ENCODE measurements at places on chromosomes 6 and 20. TPM values are rescaled to one million over a fixed set of nuclear protein-coding genes. Genes with fewer than 3 reads are reported as not detected.

- DNase-seq: no peak
These were observed 155.4 kb downstream of the SYCP2 start for GRCh38 chr20:59777814-59778575.

The NRN1 gene
- 7.8 TPM for total RNA-seq

- no peak for DNase-seq
These were observed 9.1 kb downstream of the ZNFX1 start for GRCh38 chr20:49268600-49269365.

- DNase-seq: no peak
These were observed 8.0 kb downstream of the JAG1 start for GRCh38 chr20:10665791-10666190.

- no peak for DNase-seq
These were observed 36.5 kb downstream of the ENPP1 start for GRCh38 chr6:131844243-131844841.

DNA sequence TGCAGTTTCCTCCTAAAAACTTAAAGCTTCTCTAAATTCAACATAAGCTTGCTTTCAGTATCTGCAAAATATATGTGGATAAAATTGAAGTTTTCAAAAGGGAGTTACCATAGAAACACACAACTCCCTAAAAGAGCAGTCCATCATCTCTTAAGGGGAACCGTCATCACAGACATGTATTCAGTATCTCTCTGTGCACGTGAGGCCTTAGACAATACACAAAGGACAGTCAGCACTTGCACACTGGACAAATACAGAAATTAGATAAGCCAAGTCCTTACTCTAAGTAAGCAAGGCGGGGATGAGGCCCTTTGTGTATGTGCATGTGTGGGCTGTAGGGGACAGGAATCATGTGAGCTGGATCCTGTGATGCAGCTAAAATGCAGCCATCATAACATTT, 136.6 kb downstream of the BACH2 start:
- no peak for DNase-seq
